ENCODE measurements at places on chromosomes 7 and 10.

DNA sequence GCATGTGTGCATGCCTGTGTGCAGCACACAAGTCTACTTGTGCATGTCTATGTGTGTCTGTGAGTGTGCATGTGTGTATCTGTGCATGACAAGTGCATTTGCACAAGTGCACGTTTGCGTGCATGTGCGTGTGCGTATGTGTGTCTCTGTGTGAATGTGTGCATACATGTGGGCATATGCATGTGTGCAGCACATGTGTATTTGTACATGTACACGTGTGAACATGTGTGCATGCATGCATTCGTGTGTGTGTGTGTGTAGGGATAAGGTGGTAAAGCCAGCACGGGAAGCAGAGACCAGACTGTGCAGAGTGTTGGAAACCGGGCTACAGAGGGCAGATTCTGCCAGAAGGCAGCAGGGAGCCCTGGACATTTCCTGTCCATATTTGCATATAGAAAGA lies 35.9 kb upstream of the GNA12 start:
- no peak for DNase-seq

DNA sequence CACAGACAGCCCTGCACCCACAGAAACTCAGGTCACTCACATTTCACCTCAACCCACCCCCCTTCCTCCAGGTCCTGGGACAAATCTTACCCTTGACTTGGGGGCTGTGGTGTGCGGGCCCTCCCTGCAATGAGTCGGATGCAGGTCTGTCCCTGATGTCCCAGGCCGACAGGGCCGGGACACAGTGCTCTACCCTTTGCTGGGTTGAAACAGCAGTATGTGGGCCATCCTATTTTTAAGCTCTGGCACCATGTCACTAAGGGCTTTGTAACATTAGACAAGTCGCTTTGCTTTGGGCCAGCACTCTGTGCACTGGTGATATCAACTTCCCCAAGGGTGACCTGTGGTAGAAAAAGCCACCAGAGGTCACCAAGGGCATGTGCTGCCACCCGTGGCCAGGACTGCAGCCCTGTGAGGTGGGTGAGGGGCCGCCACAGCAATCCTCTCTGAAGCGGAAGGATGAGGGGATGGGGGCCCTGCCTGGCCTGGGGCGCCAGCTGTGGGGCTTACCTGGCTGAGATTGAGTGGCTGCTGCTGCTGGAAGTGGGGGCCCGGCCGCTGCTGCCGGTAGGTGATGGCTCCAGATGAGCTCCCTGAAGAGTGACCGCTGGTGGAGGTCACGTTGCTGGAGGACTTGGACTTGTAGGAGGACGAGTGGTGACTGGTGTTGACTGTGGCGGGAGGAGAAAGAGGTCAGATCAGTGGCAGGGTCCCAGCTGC lies 51.3 kb downstream of the CLEC2L start:
- no peak for DNase-seq

DNA sequence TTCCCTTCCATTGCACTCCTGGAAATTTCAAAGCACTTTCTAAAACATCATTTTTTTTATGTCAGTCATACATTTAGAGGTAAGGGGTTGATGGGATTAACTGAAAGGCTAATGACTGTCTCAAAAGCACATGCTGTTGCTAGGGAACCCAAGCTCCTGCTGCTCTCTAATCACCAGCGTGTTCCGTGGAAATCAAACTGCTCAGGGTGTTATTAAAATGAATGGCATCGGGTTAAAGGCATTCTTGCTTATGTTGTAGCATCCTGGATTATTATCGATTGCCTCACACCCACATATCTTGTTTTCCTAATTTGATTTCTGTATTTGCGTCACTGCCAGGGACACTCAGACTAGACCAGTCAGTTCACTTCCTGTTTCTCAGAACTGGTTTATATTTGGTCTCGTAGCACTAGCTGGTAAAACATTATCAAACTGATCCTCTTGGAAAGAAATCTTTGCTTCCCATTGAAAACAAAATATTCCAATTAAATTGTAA lies 216.5 kb upstream of the MKLN1 start:
- DNase-seq = no peak

DNA sequence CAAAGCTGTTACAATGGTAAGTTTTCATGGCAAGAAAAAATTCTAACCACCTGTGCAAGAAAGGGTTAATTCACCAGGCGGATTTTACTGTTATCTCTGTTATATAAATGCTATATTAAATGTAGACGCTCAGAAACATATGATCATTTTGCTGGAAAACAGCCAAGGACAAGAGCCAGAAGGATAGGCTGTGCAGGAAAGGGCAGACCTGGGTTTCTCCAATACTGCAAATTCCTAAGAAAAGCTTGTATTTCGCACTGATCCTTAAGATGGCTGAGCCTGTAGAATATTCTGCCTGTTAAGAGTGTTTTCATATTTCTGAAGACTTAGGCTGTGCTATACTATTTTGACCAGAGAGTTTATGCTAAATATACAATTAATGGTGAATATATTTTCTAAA lies 564.1 kb upstream of the KCND2 start:
- DNase-seq = no peak

GRCh38 chr10:84293574-84294016 lies 34.8 kb upstream of the CCSER2 start:
- peak; percentile 15 for DNase-seq

DNA sequence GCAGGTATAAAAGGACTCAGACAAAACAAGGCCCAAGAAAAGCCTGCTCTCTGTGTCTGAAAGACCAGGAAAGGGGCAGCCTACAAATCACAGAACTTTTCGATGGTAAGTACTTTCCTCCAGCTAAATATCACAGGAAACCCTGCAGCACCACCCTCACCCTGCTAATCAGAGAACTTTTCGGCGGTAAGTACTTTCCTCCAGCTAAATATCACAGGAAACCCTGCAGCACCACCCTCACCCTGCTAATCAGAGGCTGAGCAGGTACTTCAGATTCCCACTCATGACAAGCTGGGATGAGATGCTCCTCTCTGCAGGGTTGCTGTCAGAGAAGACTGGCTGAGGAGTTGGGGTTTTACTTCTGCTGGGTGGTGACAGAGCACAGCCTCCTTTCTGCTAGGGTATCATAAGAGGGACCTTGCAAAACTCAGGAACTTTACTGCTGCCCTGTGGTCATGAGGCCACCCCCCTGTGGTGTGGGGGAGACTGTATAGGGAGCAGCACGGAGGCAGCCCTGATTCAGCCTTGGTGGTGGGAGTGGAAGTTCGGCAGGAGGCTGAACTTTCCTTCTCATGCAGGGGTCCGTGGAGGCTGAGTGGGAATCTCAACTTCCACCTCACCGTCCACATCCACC lies 7.2 kb downstream of the WDR37 start:
- peak; percentile 77 for DNase-seq

DNA sequence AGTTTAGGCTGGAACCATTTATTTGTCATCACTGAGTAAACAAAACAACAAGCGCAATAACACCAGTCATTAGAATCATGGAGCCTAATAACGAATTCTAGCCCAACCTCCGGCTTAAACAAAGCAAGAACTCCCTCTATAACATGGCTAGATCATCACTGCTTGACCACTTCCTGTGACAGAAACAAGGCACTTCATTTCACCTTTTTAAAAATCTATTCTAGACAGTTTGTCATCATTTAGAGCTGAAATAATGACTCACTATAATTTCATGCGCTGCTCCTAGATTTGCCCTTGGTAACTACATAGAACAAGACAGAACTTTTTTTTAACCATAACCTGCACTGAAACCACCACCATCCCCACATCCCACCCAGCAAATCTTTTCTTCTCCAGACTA lies 81.3 kb downstream of the OSBPL3 start:
- no peak for DNase-seq

Measured in T-helper 2 cell (primary cell).